ENCODE measurements at places on chromosomes 5 and 9.

DNA sequence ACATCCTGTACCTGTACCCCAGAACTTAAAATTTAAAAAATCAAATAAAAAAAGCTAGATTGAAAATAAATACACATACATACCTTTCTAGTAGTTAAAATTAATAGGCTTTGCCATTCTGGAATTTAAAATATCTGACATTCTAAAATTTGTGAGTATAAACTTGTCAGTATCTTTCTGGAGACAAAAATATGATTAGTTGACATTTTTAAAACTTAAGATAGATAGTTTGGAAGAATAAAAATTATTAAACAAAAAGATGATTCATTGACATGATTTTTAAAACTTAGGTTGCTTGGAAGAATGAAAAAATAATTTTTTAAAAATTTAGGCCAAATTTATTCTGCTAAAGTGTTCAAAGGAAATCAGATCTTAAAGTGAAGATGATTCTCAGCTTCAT lies 43.1 kb downstream of the ISOC1 start:
- DNase-seq, result no peak

- peak; percentile 83 for DNase-seq
These were observed 587 bp downstream of the MIER3 start for GRCh38 chr5:56951126-56951945.

DNA sequence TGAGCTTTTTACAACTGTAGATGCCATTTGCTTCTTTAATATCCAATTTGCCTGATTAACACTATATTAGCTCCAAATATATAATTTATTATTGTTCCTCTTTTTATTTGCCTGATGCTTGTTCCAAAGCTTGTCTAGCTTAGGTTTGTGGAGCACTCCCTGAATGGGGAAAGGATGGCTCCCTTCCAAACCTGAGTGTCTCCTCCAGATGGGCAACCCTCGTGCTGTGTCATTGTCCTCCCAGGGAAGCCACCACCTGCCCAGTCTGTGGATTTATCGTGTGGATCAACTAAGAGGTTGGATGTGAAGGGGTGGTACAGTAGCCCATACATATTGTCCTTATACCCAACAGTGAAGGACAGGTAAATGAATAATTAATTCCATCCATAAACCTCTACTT lies 404.9 kb downstream of the CDK5RAP2 start:
- DNase-seq, result no peak

GRCh38 chr9:124453586-124454191 lies 3.4 kb downstream of the ADGRD2 start:
- DNase-seq, result no peak

GRCh38 chr9:4117835-4118610 lies 181.8 kb downstream of the GLIS3 start:
- no peak for DNase-seq

DNA sequence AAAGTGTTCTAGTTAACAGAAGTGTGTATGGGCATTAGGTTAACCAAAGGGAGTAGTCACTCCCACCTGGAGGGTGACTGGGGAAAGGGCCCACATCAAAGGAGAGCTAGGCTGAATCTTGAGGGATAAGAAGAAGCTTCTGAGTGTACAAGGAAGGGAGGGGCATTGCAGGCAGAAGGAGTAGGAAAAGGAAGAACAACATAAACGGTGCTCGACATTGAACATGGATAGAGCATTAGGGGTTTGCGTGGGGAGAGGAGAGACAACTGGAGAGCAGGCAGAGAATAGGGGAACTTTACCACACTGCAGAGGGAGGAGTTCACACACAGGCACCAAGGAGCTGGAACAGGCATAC lies 5.3 kb upstream of the GLRX start:
- no peak for DNase-seq

DNA sequence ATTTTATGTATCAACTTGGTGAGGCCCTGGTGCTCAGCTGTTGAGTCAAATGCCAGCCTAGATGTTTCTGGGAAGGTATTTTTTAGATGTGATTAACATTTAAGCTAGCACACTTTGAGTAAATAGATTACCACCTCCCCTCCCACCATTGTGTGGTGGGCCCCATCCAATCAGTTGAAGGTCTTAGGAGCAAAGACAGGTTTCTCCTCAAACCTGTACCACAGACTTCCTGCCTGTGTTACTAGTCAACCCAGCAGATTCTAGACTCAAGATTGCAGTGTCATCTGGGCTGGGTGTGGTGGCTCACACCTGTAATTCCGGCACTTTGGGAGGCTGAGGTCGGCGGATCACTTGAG lies 33.8 kb downstream of the MRPL36 start:
- DNase-seq, result no peak

DNA sequence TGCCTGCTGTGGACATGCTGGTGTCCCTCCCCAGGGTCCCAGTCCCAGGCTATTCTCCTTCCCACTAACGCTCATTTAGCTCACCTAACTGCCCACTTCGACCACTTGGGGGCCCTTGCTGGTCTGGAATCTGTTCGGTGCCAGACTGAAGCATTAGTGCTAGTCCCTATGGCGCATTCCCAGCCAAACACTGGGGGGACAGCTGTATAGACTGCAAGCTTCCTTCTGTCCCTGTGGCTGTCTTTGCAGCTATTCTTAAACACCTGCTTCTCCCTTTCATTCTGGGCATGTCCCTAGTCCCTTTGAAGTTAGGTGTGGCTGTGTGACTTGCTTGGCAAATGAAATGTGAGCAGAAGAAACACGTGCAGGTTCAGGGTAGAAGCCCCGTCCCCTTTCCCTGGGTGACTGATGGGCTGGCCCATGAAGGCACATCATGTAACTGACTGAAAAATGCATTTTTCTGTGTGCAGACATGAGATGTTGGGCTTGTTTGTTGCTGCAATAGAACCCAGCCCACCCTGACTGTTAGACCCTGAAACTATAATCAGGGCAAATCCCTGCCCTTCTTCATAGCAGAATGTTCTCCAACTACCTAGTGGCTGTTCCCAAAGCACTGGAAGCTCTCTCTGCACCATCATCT lies 134.4 kb downstream of the BARX1 start:
- no peak for DNase-seq

- DNase-seq, result no peak
These were observed 70.5 kb downstream of the DMRT2 start for GRCh38 chr9:1120500-1121165.

DNA sequence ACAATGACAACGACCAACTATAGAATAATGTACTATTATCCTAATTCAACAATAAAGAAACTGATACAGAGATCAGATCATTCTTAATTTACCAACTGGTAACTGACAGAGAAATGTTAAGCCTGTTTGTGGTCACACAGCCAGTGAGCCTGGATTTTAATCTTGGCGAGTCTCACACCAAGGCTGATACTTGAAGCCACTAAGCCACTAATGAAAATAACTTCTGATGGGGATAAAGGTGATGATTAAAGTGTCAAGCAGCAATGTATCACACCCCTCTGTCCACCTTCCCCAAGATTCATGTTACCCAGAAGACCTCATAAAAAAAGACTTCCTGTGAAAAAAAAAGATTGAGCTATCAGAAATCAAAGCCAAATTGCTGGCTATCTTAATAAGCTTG lies 350.5 kb downstream of the SPOCK1 start:
- DNase-seq, result no peak

DNA sequence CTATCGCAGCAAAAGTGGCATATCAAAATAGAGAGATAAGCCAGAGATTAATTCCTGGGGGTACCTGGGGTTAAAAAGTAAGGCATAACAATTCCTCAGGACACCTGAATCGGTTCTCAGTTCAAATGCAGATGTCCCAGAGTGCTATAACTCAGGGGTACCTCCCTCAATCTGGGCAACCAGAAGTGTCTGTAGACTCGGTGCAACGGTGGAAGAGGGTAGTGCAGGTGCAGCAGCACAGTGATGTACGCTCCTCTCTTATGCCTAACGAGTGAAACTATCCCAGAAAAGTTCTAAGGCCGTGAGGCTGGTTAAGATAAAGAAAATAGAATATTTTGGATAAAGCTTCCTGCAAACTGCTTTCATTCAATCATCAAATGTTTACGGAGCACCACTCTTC lies 7.9 kb upstream of the NR4A3 start:
- no peak for DNase-seq

- no peak for DNase-seq
These were observed 56.4 kb upstream of the GLIS3 start for GRCh38 chr9:4356306-4356705.

GRCh38 chr5:31682025-31682424 lies 43.1 kb downstream of the PDZD2 start:
- DNase-seq, result peak; percentile 49

- no peak for DNase-seq
These were observed 33.7 kb upstream of the ADRB2 start for GRCh38 chr5:148792744-148793143.

- no peak for DNase-seq
These were observed 98.3 kb upstream of the PRRC1 start for GRCh38 chr5:127418974-127419682.

- DNase-seq, result peak; percentile 59
These were observed 42.1 kb downstream of the NKD2 start for GRCh38 chr5:1050423-1051365.

DNA sequence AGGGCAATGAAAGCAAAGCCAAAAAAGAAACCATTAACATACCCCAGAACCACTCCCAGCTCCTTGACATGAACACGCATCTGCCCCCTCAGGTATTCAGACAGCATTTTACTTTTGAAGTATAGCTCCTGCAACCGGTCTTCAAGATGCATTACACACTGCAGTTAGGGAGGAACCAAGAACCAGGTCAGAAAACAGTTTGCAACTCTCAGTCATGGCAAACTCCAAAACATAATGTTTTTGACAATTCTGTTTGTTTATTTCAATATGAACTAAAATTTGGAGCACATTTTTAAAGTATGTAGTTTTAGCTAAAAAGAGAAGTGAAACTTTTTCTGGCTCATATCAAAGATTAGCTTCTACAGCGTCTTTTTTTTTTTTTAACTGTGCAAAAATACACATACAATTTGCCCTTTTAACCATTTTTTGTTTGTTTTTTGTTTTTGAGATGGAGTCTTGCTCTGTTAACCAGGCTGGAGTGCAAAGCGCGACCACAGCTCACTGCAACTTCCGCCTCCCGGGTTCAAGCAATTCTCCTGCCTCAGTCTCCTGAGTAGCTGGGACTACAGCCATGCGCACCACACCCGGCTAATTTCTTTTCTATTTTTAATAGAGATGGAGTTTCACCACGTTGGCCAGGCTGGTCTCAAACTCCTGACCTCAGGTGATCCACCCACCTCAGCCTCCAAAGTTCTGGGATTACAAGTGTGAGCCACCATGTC lies 12.2 kb upstream of the RAPGEF6 start:
- DNase-seq, result no peak

DNA sequence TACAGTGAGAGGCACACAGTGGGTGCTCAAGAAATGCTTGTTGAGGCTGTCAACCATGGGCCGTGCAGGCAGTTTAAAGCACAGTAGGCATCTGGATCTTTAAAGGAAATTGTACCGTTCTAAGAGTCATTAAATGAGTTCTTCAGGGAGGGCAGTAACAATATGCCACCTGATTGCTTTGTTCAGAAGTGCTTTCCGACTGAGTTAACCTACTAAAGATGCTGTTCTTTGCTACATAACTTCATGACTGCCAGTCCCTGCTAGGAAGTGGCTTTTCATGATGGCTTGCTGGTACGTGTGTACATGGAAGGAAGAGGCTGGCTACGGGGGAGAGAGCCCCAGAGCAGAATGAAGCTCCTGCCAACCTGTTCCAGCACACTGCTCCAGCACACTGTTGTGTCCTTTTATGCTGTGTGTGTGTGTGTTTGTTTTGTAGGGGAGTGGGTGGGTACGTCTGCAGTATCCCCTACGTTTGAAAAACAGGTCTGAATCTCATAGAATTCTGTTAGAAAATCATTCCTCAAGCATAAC lies 41.9 kb upstream of the PPP2R2B start:
- peak; percentile 34 for DNase-seq

DNA sequence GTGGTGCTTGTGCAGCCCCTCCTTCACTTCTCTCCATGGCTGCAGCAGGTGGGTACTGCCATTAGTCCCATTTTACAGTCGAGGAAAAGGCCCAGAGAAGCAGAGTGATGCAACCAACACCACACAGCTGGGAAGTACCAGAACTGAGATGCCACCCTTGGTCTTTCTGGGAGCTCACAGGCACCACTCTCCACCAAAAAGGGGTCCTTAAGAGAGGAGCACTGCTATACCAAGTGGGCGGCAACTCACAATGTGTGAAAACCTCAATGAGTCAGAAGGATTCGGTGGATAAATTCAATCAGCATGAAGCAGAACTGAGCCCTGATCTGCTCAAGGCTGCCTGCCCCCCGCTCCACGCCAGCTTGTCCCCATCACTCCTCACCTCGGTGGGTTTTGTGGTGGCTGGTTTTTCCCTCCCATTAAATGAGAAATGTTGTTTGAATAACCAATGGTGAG lies 213.7 kb downstream of the FSTL4 start:
- DNase-seq, result no peak

- no peak for DNase-seq
These were observed 143.0 kb downstream of the GOLPH3 start for GRCh38 chr5:32031089-32031488.

GRCh38 chr9:129383019-129383560 lies 205.0 kb upstream of the IER5L start:
- DNase-seq, result no peak

DNA sequence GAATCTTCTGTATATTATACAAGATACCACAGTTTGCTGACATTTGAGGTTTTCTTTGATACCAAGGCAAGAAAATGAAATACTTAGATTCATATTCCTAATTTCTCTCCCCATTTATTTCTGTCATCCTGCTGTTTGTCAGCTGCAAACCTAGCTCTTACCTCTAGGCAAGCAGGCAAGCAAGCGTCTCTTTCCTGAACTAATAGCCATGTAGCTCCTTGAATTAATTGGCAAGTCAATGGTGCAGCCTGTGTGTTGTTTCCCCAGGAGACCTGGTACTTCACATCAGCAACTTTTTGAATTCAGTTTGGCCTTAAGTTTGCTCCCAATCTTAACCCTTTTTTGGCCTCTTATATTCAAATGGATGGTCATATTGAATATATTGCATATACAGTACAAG lies 573.6 kb upstream of the ARRDC3 start:
- DNase-seq, result peak; percentile 15

DNA sequence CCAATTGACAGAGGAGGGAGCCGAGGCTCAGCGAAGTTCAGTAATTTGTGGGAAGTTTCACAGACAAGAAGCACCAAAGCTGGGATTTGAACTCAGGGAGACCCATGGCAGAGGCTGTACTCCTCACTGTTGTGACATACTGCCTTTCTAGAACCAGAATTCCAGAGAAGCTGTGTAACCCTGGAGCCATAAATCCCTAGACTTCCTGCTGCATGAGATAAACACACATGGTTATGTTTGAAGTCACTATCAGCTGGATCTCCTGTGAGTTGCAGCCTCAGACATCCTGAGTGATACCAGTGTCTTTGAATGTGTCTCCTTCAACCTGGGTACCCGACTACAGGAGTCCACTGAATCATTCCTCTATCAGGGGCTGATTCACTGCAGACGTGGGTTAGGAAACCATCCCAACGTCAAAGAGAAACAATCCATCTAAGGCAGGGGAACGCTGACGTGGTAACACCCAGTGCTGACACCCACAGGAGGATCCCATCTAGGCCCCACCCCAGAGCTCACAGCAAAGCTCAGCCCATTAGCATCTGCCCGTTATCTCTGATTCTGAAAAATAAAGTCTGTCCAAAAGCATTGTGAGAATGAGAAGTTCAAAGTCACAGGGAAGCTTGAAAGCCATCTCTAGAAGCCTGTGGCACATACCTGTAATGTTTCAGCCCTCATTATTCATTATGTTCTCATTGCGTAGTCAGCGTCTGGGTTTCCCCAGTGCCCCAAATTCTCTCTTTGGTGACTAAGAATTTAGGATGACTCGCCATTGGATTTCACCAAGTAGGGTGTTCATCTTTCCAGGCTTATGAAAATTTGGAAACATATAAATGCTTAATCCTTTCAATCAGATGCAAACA lies 36.3 kb upstream of the BASP1 start:
- no peak for DNase-seq

GRCh38 chr5:67879620-67880510 lies 335.7 kb upstream of the PIK3R1 start:
- DNase-seq, result no peak
